ENCODE measurements at places on chromosomes 2 and 18.

DNA sequence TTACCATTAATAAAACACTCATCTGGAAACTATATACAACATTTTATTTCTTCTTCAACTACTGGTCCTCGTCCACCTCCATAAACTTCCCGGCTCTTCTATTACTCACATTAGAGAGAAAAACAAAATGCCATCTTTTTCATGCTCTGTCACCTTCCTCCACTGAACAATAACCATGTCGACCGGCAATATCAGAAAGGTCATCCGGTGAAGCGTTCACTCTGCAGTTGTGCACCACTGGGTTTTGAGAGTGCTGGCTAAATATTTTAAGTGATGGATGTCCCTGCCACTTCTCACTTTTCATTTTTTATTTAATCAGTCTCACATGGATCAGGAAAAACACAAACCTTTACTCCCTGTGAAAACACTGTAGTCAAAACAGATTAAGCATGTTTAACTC is 48.2 kb downstream of the SPP2 start:
- DNase-seq, result no peak

DNA sequence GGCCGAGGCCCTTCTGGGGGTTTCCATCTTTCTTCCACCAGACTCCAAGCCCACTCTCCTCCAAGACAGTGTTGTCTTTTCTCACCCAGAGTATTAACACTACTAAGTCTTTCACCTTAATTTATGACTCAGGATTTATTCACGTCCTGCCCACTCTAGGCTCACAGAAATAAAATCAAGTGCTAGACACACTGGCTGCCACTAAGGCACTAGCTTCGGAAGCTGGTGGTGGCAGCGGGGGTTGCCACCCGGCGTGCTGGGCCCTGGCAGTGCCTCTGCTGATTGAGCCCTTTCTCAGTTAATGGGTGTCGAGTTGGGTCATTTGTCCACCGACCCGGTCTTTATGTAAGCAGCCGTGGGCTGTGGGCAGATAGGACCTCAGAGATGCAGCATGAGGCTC is 93.6 kb upstream of the FZD5 start:
- DNase-seq, result no peak

DNA sequence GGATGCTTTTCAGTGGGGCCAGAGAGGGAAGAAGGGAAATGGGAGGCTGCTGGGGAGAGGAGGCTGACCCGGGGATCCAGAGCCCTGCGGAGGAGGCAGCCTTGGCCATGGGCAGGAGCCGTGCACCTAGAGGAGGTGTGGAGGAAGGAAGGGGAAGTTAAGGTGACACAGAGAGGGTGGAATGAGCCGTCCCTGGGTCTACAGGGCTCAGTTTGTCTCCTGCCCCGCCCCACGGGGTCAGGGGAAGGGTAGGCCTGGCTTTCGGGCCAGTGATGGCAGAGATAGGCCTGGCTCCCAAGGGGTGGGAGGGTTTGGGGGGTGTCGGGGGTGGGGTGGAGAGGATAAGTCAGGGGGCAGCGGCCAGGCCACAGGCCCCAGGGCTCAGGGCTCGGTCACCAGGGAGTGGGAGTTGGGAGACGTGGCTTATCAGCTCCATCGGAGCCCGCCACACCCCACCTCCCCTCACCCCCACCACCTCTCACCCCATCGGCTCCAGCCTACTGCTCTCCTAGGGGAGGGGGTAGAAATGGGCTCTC is 39.5 kb upstream of the NOTO start:
- no peak for DNase-seq

GRCh38 chr18:35050705-35051195 is 9.5 kb downstream of the MAPRE2 start:
- no peak for DNase-seq

DNA sequence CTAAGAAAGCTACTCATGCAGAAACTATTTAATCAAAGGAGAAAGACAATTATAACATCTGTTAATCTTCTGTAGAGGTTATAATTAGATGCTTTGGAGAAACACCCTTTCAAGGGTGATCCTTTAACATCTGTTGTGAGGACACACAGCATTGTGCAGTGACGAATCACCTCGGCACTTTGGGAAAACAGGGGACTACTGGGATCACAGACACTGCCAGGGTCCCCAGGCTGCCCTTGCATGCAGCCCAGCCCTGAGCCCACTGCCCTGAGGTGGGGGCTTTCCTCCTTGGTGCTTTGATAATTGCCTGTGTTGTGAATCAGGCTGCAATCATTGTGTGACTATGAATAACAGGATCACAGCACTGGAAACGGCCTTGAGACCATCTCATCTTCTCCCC is 10.6 kb downstream of the NCKAP5 start:
- no peak for DNase-seq

GRCh38 chr2:104975851-104976250 is 62.0 kb upstream of the MRPS9 start:
- no peak for DNase-seq

DNA sequence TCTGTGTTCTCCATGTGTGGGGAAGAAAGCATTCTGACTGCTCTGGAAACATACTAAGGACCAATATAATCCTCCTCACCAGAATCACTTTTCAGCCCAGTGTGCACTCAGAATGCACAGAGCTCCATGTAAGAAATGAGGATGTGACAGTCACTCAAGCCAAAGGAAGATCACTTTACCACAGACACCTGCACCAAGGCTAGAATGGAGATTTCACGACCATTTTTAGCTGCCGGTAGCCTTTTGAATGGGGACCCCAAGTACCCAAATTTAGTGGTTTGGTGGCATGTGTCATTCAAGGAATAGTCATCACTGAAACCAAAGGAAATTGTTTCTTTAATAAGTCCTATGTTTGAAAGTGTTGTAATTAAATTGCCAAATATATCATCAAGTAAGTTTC is 613.2 kb upstream of the ACVR2A start:
- DNase-seq, result no peak

DNA sequence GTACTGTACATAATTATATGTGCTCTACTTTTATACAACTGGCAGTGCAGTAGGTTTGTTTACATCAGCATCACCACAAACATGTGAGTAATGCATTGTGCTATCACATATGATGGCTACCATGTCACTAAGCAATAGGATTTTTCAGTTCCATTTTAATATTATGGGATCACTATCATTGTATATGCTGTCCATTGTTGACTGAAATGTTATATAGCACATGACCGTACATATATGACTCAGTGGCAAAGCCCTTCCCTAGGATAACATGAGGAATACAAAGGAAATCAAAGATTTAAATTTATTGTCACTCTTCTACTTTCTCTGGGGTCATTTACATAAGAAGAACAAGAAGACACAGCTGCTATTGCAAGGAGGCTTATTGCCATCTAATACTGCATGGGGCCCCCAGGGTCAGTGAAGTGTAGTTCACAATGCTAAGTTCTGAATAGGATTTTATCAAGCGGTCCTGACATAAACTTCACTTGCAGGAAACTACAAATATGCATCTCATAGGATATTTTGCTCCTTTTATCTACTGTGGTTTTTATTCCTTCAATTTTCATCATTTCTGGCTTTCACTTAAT is 21.8 kb downstream of the PDE1A start:
- DNase-seq, result no peak

- no peak for DNase-seq
Measured at GRCh38 chr2:121815216-121815615, 59.8 kb downstream of the TSN start.

- no peak for DNase-seq
Measured at GRCh38 chr2:41409328-41409727, 638.5 kb upstream of the PKDCC start.

DNA sequence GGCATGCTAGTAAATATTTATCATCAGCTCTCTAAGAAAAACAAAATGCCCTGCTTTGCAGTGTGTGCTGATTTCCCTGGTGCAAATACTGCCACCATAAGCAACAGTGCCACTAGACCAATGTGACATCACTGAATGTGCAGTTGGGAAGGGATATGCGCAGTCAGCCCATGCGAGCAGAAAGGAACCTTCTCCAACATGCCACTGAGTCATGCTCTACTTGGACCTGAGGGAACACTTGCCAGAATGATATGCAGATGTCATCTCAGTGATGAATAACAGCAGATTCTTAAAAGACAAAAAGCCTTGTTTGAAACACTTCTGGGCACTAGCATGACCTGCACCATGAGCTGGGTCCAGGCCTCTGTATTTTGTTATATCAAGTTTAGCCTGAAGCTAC is 55.3 kb upstream of the REL start:
- no peak for DNase-seq

- DNase-seq, result no peak
Measured at GRCh38 chr2:120929829-120930228, 194.2 kb downstream of the GLI2 start.

DNA sequence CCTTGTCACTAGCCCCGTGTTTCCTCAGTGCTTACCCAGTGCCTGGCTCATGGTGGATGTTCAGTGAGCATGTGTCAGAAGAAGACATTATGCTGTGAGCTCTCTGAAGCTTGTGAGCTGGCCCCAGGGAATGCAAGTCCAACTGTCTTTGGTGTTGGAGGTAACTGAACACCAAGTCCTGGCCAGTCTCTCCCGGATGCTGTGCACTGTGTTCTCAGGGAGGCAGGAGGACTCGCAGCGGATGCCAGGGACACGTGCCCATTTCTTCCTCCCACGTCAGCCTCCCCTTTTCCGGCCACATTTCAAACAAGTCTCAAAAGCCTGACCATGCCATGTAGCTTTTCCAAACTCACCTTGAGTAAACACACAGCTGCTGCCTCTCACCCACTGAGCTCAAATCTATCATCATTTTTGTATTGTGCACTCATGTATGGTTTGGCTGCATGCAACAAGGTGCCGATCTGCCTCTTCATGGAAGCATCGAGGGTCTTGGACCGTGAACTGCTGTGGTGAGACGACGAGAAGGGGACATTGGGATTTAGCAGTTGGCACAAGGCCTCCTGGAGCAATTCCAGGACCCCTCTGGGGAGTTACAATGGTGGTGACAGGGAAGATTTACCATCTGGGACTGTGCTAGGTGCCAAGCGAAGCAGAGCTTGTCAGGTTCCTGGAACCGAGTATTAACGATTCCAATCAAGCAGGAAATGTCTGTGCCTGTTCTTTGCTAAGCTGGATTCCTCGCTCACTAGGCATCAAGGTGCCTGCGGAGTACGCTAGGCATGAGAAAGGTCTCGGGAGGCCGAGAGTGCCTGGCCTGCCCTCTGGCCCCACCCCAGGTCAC is 44.4 kb upstream of the MGAT4A start:
- no peak for DNase-seq

- no peak for DNase-seq
Measured at GRCh38 chr2:95386031-95386430, 16.5 kb upstream of the FAHD2A start.

DNA sequence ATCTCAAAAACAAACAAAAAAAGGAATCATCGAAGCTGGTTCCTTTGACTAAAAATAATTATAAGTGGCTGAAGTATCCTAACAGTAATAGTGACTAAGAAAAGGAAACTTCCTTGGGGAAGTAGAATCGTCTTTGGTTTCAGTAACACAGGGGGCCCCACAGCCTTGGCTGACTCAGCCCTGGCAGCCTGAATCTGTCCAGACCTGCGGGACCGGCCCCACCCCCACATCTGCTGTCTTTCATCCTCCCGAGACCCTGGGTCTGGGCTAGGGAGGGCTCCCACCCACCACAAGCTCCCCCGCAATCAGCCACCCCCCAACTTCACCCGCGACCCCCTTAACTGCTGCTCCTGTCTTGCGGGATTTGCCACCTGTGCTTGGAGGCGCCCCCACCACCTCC is 1452.6 kb upstream of the ACVR2A start:
- no peak for DNase-seq

GRCh38 chr2:186294248-186294888 is 191.7 kb upstream of the ZC3H15 start:
- no peak for DNase-seq

DNA sequence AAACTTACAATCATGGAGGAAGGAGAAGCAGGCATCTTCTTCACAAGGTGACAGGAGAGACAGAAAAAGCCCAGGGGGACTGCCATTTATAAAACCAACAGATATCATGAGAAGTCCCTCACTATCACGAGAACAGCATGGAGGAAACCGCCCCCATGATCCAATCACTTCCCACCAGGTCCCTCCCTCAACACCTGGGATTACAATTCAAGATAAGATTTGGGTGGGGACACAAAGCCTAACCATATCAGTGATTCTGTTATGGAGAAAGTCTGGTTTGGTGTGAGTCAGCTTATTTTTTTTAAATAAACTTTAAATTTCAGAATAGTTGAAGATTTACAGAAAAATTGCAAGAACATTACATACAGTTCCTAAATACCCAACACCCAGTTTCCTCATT is 84.7 kb upstream of the SP3 start:
- DNase-seq, result no peak

- DNase-seq, result no peak
Measured at GRCh38 chr2:21288299-21288698, 164.5 kb downstream of the TDRD15 start.

DNA sequence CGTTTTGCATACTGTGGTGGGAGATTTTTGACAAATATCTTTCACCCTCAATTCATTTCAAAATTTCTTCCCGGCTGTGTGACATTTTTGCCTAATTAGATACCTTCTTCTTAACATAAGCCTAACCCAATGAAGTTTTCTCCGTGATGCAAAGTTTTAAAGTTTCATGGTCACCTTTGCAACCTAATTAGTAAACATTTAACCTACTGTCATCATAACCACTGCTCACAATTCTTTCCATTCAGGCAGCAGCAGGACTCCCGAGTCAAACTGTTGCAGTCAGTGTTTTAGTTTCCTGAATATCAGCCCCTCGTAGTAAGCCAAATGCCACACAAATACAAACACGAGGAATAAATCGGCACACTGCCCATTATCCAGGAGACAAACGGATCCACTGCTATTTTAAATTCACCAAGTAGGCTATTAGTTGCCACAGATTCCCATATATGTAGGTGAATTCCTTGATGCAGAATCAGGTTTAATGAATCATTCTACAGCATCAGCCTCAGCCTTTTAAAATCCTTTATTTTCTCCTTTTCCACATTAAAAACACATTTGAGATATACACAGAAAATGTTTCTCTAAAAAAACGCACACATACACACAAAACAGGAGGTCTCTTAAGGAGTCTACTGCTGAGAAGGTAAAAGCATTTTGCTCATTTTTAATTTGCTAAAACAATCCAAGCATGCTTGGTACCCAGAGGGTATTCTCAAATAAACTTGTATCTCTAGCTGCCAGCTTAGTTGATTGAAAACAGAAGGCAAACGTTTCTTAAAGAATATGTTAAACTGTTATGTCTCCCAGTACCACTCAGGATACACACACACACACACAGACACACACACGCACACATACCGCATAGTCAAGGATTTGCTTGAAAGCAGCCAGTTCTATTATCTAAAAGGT is 106.5 kb upstream of the KCTD1 start:
- DNase-seq, result no peak

DNA sequence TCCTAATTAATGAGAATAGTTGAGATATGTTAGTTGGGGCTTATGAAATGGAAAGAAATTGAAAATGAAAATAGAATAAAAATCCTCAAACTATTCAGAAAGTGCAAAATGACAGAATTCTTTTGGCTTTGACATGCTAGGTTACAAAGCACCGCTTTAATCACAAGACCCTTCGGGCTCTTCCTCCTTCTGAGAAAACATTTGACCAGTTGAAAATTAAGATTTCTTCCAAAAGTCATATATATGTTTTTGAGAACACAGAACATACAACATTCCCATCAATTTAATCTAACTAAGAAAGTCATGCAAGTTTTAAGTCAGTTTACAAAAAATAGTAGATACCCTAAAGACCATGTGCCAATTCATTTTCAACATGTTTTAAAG is 2.2 kb upstream of the SLC40A1 start:
- no peak for DNase-seq

- no peak for DNase-seq
Measured at GRCh38 chr2:71150082-71150816, 19.8 kb downstream of the MPHOSPH10 start.

Measured in stromal cell of bone marrow (primary cell).